ENCODE measurements at places on chromosomes 1 and 21.

DNA sequence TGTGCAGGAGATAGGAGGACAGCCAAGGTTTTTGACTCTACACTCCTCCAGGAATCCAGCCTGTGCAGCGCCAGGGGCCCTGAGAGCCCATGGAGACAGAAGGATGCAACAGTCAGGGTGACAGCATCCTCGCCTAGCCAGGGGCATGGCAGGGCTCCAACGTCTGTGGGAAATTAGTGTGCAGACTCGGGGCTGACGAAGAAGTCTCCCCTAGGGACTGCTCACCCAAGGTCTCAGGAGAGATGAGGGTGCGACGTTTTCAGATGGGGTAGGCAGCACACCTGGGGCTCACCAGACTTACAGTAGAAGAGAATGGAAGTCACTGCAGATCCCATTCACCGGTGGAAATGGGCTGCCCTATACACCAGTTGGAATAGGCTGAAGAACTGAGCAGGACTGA lies 241.7 kb downstream of the SETD4 start:
- DNase-seq: no peak

GRCh38 chr1:93758842-93759515 lies 77.3 kb upstream of the BCAR3 start:
- DNase-seq: peak; percentile 92

- no peak for DNase-seq
These were observed 103.2 kb downstream of the SCCPDH start for GRCh38 chr1:246827396-246827795.

GRCh38 chr1:174114788-174115448 lies 44.4 kb upstream of the RABGAP1L start:
- peak; percentile 66 for DNase-seq

GRCh38 chr1:209839875-209840546 lies 12.2 kb downstream of the UTP25 start:
- peak; percentile 76 for DNase-seq

DNA sequence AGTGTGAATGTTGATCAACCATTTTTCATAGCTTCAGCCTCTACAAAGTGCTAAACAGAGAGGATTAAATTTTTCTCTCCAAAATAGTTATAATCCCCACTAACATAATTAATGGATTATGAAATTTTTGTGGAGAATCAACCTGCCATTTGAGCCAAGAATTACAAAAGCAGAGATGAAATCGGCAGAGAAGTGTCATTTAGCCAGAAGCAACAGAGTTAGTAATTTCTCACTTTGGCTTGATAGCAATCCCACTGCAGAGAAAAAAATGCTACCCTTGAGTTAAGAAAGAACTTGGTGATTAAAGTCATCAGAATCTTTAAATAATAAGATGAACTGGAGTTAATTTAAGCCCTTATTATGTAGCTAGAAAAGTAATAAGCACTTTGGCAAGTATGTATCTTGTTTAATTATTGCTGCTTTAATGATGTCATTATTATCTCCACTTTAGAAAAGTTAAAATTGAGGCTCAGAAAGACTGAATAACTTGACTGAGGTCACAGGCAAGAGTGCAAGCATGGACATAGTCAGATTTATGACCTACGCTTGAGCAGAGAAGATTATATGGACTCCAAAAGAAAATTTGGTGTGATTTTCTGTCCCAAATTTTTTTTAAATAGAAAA lies 37.3 kb downstream of the RGS4 start:
- DNase-seq: no peak

- peak; percentile 58 for DNase-seq
These were observed 812 bp downstream of the NBPF1 start for GRCh38 chr1:16612332-16613172.

DNA sequence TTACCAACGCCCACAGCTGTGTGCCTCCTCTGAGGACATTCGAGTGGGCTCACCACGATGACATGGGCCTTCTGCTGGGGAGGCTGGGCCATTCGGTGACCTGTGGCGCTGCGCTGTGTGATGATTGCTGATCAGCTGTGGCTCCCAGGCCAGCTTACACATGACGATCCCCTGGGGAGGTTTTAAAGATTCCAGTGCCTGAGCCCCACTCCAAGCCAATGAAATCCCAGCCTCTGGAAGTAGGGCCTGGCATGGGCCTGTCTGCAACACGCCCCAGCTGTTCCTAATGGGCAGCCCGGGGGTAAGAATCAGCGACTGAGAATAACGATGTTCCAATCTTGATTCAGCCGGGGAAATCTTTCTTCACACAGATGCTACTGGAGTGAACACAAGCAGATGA lies 153.7 kb downstream of the KCNJ6 start:
- DNase-seq: no peak

All from H4 (cell line).